Stimulated activated CD4-positive, alpha-beta T cell treated with anti-CD3 and anti-CD28 coated beads, TNF-alpha, amount 100 ng/mL, for 24 hours (primary cell): ENCODE measurements at places on chromosomes 2 and 18.

DNA sequence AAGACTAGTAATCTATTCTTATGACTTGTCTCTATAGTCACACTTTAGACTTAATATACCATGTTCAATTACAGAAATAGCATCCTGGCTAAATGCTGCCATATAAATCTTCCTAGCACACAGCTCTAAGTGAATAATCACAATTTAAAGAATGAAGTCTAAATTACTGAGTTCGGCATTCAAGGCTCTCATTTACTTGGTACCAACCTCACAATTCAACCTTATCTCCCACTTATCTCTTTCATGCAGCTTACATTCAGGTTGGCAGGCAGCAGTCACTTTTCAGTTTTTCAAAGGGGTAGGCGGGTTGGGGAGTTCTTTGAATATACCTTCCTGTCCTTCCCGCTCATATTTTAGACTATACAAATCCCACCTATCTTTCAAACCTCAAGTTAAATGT is 1.5 kb downstream of the MMADHC start:
- DNase-seq: no peak

DNA sequence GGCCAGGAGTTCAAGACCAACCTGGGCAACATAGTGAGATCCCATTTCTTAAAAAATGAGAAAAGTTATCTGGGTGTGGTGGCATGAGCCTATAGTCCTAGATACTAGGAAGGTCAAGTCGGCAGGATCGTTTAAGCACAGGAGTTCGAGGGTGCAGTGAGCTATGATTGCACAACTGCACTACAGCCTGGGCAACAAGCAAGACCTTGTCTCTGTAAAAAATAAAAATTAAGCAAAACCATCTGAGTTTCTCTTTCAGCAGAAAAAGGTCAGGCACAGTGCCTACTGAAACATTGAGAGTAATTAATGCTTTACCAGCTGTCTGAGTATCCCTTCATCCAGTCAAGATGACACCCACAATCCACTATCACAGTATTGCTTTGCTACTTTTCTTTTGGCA is 258.3 kb downstream of the MBD5 start:
- no peak for DNase-seq

GRCh38 chr2:119790466-119790865 is 30.7 kb downstream of the PTPN4 start:
- DNase-seq: no peak

DNA sequence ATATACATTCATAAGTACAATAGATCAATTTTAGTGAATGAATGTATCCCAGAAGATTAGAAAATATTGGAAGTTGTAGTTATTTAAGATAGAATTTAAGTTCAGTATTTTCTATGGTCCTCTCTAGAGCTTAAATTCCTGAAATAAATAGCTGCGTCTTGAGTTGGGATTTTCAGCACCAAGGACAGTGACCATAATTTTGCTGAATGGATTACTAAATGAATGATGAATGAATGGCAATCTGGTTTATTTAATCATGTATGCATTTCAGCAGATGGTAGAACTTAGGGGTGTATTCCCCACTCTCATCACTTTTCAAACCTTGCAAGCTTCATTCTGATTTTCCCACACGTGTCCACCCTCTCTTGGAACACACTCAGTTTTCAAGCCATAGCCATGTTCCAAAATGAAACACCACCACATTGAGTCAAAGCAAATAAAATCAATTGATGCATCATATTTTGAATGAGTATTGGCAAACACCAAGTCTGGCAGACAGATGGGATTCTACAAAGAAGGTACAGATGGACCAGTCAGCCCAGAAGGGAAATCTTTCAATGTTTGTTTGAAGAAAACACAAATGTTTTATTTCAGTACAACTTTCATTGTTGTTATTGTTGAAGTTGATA is 362.2 kb upstream of the NXPH2 start:
- DNase-seq: no peak

- no peak for DNase-seq
Measured at GRCh38 chr18:57951117-57951796, 92.8 kb upstream of the NEDD4L start.

DNA sequence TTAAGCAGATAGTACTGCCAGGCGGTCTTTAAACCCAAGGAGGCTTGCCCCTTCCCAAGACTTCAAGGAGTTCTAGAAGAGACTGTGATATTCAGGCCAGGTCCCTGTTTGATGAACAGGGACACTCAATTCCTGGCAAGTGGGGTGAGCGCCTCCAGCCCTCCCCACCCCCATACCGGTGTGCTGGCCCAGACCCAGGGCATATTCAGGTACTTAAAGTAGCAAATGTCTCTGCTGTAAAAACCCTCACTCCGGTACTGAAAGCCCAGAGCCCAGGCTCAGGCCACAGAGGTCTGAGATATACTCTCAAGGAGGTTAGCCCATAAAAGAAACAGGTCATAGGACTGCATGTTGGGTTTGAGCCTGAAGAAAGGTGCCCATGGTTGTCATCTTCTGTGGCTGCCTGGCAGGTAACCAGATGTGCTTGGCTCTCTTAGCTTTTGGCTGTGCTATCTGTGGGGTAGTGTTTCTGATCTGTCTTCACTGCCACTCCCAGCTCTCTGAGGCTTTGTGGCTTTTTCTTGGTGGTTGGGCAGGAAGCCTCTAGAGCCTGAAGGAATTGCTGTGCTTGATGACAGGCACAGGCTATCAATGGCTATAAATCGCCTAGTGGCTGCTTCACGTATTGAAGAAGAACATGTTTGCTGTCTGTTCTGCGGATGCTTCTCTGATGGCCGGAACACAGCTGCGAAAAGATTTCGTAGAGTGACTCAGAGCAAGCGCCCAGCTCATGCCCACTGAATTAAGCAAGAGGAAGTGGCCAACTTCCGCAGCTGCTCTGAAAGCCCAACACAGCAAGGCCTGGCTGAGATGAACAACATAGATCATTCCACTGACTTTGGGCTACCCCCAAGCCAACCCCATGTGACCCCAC is 63.3 kb upstream of the ALPP start:
- DNase-seq: peak; percentile 37

- DNase-seq: no peak
Measured at GRCh38 chr2:105538840-105539239, 140.0 kb upstream of the FHL2 start.
